ENCODE measurements at places on chromosomes 5 and 9.

- no peak for DNase-seq
Measured at GRCh38 chr9:22413884-22414283, 32.7 kb upstream of the DMRTA1 start.

DNA sequence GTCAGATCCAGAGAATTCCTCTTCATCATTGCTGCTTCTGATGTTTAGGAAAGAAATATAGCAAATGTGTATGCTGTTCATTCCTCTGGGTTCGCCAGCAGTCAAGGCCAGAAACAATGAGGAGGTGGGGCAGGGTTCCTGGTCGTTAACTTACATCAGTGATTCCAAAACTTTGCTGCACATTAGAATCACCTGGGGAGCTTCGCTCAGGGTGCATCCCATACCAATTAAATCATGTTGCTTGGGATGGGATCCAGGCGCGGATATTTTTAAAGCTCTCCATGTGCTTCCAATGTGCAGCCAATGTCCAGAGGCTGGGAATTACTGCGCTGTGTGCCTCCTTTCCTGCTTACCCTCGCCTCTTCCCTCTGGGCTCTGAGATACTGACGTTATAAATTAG is 227.9 kb upstream of the KLF9 start:
- DNase-seq, result no peak

GRCh38 chr9:99001892-99002291 is 58.2 kb downstream of the COL15A1 start:
- DNase-seq, result no peak

DNA sequence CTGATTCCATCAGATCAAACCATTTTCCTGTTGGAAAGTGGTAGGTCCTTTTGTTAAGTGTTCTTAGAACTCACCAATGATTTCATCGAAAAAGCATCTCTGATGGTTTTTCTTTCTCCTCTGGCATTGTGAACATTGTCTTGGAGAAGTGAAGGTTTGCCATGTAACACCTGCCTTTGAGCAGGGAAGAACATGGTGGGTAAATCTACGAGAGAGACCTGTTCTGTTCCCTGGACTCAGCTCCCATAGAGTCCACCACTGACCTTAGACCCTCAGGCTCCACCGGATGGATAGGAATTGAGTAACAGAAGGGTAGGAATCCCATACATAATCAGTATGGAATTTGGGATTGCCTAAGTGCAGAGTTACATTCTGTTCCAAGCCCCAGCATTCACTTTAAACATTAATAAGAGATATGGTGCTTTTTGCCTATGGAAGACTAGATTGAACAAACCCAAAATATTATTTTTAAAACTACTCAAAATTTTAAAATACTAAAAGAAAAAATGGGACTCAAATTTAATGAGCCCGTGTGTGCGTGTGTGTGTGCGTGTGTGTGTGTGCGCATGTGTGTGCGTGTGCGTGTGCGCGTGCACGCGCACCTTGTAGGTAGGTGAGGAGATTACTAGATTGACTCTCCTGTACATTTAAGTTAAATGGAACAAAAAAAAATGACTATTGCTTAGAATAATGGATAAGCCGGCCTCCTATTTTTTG is 92.0 kb downstream of the C9orf152 start:
- DNase-seq, result no peak

GRCh38 chr9:79663878-79664277 is 92.1 kb downstream of the TLE4 start:
- no peak for DNase-seq

- no peak for DNase-seq
Measured at GRCh38 chr9:134842321-134842720, 38.3 kb upstream of the FCN2 start.

GRCh38 chr5:132414634-132415378 is 45.3 kb downstream of the SLC22A5 start:
- no peak for DNase-seq

- DNase-seq, result no peak
Measured at GRCh38 chr9:112078432-112078831, 96.7 kb downstream of the SUSD1 start.

DNA sequence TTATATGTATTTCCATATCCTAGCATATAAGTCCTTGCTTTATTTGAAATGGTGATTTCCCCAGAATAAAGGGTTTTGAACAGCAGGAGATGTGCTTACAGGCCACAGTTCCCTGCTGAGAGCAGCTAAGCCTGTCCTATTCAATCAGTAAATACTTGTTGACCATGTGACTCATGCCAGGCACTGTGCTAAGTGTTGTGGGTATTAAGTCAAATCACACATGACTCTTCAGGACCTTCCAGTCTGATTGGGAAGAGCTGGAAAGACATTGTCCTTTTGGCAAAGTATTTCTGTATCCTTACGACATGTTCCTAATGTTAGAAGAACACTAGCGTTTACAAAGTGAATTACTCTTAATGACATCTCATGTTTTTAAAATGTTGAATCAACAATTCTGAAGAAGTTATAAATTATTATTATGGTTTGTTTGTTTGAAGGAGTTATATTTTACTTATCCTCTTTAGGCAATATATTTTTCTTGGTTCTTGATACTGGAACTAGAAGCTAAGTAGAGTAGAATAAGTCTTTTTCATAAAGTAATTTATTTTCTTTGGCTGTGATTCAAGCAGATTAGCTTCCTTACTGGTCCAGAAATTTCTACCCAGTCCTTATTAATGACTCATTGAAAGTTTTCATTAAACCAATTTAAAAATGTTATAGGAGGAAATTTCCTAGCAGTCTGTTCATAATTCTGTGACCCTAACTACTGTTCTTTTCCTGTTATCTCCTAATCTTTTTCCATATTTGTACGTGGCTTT is 82.1 kb downstream of the GAPVD1 start:
- DNase-seq, result no peak

DNA sequence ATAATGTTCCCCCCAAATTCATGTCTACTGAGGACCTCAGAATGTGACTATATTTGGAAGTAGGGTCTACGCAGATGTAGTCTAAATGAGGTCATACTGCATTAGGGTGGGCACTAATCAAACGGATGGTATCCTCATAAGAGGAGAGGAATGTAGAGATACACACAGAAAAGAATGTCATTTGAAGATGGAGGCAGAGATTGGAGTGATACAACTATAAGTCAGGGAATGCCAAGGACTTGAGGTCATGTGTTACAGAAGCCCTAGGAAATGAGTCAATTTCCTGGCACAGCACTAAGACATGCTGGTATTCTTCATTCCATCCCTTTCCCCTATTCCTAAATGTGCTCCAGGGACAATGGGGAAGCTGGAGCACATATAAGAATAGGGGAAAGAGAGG is 758 bp upstream of the PDCD1LG2 start:
- DNase-seq, result no peak

GRCh38 chr5:147629196-147629595 is 119.3 kb upstream of the DPYSL3 start:
- no peak for DNase-seq

GRCh38 chr5:158212917-158213316 is 354.0 kb upstream of the CLINT1 start:
- DNase-seq, result no peak

DNA sequence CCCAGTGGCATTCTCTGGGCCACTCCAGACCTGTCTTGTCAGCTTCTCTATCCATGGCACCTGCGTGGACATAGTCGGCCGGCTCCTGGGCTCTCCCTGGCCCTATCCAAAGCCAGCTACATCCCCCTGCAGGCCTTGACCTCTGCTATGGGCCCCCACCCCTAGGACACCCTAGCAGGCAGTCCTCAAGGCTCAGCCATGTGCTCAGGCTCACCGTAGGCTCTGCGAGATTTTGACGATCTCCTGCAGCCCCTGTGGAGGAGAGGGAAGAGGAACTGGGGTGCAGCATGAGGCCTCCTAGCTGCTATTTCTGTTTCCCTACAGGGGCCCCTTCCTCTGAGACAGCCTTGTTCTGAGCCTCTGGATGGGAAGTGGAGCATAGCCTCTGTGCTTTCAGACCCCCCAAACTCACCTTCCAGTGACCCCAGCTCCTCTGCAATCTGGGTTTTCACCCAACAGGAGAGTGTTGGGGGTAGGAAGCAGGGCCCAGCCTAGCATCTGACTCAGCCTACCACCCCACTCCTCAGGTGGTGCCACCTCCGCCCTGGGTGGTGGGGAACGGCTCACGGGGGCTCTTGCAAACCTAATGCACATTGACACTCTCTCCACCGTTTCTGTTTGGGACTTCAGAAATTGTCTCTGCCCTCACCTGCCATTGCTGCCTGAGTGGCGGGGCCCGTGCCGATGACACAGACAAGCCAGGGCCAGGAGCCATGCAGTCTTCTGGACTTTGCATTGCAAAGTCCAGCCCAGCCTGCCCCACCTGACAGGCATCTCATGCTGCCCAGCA is 36.7 kb downstream of the HRH2 start:
- no peak for DNase-seq

- DNase-seq, result no peak
Measured at GRCh38 chr5:53908757-53909156, 348.3 kb downstream of the NDUFS4 start.

GRCh38 chr5:68002836-68003235 is 212.7 kb upstream of the PIK3R1 start:
- no peak for DNase-seq

DNA sequence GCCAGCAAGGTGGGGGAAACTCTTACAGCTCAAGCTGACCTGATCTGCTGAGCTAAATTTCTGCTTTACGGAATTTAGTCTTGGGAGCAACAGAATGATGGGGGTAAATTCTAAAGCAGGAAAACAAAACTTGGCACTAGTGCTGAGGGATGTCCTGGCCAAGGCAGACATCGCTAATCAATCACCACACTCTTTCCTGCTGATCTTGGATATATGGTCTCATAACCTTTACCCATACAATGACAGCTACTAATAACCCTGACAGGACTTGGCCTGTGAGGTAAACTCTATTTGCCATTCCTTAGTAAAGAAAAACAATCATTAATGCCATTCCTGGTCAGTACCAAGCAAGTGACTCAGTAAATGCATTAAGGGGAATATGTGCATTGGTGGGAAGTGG is 51.5 kb downstream of the PPARGC1B start:
- no peak for DNase-seq

- no peak for DNase-seq
Measured at GRCh38 chr9:83570359-83570758, 32.2 kb upstream of the FRMD3 start.

DNA sequence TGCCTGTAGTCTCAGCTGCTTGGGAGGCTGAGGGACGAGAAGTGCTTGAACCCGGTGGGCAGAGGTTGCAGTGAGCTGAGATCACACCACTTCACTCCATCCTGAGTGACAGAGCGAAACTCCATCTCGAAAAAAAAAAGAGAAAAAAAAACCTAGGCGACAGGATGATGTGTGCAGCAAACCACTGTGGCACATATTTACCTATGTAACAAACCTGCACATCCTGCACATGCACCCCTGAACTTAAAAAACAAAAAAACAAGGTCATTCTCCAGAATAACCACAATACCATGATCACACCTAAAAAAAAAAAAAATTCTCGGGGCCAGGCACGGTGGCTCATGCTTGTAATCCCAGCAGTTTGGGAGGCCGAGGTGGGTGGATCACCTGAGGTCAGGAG is 7.5 kb upstream of the DOLPP1 start:
- no peak for DNase-seq

- no peak for DNase-seq
Measured at GRCh38 chr9:16551692-16552091, 318.8 kb downstream of the BNC2 start.

GRCh38 chr5:157476702-157477408 is 16.8 kb downstream of the NIPAL4 start:
- DNase-seq, result peak; percentile 69

GRCh38 chr5:116402235-116402634 is 172.4 kb downstream of the SEMA6A start:
- DNase-seq, result no peak

DNA sequence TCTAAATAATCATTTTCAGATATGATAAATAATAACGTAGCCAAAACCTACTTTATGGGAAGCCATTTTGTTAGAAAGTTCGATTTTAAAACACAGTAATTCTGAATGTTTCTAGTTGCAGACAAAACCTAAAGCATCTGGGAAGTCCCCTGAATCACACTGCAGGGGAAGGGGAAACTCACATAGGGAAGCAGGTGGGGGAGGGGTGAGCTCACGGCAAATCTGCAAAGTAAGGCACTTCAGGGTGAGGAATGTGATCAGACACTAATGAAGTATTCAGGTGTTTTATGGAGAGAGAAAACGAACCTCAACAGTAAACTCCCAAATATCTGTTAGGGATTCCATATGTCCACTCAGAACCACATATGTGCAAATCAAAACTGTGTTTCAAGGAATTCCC is 70.7 kb downstream of the EPB41L4A start:
- no peak for DNase-seq

GRCh38 chr5:77308154-77308960 is 97.9 kb downstream of the PDE8B start:
- DNase-seq, result no peak

DNA sequence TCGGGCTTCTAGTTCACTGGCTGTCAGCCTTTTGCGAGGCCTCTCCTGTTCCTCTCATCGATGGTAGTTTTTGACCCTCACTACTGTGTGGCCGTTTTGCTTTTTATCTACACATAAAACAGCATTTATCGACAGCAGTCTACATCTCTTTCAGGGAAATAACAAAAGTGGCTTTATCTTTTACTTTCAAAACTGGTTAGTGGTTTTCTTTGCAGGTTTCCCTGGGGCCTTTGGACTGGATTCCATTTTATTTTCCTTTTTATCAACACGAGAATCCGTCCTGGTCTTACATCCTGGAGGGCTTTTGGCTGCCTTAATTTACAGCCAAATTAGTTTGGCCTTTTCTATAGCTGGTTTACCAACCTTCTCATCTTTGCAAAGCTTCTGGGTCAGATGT is 793 bp upstream of the PKD2L2 start:
- no peak for DNase-seq

DNA sequence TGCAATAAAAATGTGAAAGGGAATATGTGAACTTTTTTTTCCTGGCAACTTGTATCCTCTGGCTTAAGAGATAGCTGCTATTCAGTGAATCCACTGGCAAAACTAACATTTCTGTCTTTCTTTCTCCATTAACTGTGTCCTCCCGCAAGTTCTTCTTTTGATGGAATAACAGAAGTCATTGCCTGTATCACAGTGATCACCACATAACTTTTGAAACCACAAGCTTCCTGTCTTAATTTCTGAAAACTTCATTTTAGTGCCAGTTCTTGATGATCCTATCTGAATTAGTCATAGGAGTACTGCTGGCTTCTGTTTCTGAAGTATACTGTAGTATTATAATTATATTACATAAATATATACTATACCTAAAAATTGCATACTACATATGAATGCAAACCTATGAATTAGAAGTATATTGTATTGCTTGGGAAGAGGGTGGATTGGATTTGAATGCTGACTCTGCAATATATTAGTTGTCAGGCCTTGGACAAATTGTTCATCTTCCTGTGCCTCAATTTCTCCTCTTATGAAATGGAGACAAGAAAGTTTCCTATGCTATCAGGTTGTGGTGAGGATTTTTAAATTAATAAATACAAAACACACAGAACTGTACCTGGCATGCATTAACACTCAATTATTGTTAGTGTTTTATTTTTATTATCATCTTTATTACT is 441.6 kb downstream of the CETN3 start:
- no peak for DNase-seq

GRCh38 chr9:89417832-89418473 is 80.0 kb downstream of the SEMA4D start:
- DNase-seq, result no peak

GRCh38 chr9:69344459-69344858 is 19.4 kb downstream of the ENTREP1 start:
- DNase-seq, result no peak

GRCh38 chr9:112173489-112174221 is 1.4 kb downstream of the SUSD1 start:
- no peak for DNase-seq
